ENCODE measurements at places on chromosomes 3 and 15.

- no peak for DNase-seq
These were observed 154.2 kb downstream of the SSR3 start for GRCh38 chr3:156400735-156401134.

- no peak for DNase-seq
These were observed 131.9 kb downstream of the DNAJB8 start for GRCh38 chr3:128334766-128335165.

GRCh38 chr3:45001738-45002137, 24.4 kb upstream of the CLEC3B start:
- no peak for DNase-seq

- DNase-seq = no peak
These were observed 15.2 kb downstream of the PFN2 start for GRCh38 chr3:149955449-149955848.

- no peak for DNase-seq
These were observed 304.0 kb upstream of the CBLB start for GRCh38 chr3:106172780-106173179.

DNA sequence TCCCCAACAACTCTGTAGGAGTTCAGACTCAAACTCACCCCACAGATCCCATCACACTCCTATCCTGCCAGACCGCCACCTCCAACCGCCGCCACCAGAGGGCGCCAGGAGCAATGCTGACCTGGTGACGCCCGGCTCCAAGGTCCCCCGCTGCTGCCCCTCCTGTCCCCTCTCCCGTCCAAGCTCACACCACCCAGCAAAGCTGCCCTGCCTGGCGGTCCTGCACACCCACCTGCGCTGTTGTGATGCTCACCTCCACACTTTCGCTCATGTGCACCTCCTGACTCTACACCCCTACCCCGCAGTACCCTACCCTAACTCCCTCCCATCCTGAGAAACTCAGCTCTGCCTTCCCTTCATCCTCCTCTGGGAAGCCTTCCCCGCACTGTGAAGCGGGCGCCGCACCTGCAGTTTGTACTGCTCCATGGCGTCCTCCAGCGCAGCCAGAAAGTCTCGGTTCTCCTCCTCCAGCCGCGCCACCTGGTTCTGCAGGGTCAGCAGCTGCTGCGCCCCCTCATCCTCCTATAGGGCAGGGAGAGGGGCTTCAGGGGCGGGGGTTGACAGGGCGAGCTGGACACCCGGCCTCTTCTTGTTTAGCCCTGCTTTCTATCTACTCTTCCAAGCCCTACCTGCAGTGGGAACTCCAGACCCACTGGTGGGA, 7.9 kb downstream of the KIF7 start:
- DNase-seq = peak; percentile 20

- DNase-seq = peak; percentile 40
These were observed 2.1 kb upstream of the SCAANT1 start for GRCh38 chr3:63914312-63914711.

- DNase-seq = no peak
These were observed 133.3 kb downstream of the CMSS1 start for GRCh38 chr3:99950921-99951320.

DNA sequence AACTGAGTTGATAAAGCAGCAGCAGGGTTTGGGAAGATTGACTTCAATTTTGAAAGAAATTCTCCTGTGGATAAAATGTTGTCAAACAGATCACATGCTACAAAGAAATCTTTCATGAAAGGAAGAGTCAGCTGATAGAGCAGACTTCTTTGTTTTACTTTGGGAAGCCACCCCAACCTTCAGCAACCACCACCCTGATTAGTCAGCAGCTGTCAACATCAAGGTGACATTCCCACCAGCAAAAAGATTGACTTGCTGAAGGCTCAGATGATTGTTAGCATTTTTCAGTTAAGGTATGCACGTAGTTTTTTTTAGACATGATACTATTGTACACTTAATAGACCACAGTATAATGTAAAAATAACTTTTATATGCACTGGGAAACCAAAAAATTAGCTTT, 87.6 kb upstream of the ACKR4 start:
- no peak for DNase-seq

DNA sequence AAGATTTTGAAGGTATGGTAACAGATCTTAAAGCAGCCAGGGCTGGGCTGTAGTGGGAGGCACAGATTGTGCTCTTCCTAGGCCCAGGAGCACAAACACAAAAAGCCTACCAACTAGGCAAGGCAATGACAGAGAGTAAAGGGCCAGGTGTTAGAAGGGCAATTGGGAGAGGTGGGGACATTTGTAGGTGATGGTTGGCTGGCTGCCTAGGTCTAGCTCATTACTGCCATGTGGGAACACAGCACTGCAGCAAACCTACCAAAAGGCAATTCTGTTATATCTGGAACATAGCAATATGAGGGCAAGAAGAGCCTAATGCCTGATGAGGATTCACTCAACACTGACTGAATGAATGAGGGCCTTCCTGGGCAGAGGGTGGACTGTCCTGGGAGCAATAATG, 30.4 kb downstream of the ARHGEF3 start:
- DNase-seq = no peak

DNA sequence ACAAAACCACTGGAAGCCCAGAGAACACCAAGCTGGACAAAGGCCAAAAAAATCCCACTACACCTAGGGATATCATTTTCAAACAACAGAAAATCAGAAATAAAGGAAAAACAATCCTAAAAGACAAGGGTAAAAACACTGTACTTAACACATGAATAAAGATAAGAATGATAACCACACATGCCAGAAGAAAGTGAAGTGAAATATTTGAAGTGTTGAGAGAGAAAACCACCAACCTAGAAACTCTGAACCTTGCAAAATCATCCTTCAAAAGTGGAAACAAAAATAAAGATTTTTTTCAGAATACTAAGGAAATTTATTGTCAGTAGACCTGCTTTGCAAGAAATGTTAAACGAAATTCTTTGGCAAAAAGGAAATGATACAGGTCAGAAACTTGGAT, 45.1 kb downstream of the KPNA1 start:
- no peak for DNase-seq
